Transverse colon (tissue), 4 donors: ENCODE measurements at places on chromosomes 5 and 9. TPM values are rescaled to one million over a fixed set of nuclear protein-coding genes. Genes with fewer than 3 reads are reported as not detected.

DNA sequence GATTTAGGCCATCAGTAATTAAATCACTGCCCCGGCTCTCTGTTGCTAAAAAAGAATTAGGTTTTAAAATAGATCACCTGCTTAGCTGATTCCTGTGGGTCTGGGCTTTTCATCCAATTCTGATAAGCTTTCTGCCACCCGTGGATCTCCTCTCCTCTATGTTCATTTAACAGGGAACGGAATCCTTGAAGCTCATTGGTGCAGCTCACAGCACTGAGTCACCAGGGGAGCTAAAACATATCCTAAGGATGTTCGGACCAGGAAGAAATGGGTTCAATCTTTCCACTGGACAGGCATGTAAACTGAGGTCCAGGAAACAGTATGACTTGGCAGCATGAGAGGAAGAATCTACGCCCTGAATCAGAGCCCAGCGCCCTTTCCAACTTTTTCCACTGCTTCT lies 267.1 kb upstream of the GRIA1 start:
- no peak for DNase-seq

DNA sequence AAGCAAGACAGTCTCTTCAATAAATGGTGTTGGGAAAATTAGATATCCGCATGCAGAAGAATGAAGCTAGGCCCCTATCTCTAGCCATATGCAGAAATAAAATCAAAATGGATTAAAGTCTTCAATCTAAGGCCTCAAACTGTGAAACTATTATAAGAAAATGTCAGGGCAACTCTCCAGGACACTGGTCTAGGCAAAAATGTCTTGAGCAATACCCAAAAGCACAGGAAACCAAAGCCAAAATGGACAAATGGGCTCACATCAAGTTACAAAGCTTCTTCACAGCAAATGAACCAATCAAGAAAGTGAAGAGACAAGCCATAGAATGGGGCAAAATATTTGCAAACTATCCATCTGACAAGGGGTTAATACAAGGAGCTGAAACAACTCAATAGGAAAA lies 338.8 kb downstream of the NNT start:
- no peak for DNase-seq

- DNase-seq: no peak
Observed at GRCh38 chr5:25550793-25551192, 906.0 kb upstream of the CDH10 start.

GRCh38 chr5:122077366-122078115 lies 518 bp downstream of the LOX start:
- peak; percentile 10 for DNase-seq

ITGA2 gene
- total RNA-seq: 9.5 TPM

ZDHHC11 gene
- total RNA-seq: 6.4 TPM

- DNase-seq: no peak
Observed at GRCh38 chr5:39566891-39567290, 142.1 kb upstream of the DAB2 start.

DNA sequence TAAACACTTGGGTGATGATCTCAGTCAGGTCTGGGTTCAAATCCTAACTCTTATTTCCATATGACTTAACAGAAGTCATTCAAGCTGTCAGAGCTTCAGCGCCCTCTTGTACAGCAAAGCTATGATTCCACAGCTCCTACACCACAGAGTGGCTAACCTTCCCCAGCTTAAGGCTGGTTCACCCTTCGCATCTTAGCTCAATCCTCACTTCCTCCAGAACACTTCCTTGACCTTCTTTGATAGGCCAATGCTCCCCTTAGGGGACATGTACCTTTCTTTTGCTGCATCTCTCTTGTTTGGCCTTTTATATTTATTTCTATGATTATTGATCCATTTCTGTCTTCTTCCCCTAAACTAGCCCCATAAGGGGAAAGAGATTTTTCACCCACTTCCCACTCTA lies 57.0 kb downstream of the RASEF start:
- DNase-seq: no peak

- DNase-seq: no peak
Observed at GRCh38 chr5:62457071-62457470, 44.5 kb downstream of the IPO11 start.

DNA sequence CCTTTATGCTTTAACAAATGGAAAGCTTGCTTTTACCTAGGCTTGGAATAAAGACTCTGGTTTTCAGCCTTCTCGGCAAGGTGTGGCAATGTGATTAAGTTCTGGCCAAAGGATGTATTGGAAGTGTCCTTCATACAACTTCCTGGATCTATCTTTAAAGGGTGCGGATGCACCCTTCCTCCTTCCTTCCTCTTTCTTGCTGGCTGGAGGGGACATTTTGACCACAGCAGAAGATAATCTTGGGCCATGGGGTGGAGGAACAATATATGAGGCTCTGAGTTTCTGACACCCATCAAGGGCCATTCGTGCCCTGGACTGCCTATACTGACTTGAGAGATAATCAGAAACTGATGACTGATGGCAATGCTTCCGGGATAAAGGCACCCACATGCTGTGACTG lies 145.7 kb downstream of the ACER2 start:
- no peak for DNase-seq

GRCh38 chr9:75142202-75142601 lies 53.9 kb downstream of the OSTF1 start:
- DNase-seq: no peak

SEPTIN8 gene
- total RNA-seq: 55.7 TPM

C9 gene
- total RNA-seq: not detected

GRCh38 chr5:94181895-94182294 lies 436.5 kb downstream of the KIAA0825 start:
- no peak for DNase-seq

- no peak for DNase-seq
Observed at GRCh38 chr5:114952876-114953275, 216.8 kb downstream of the TRIM36 start.

- DNase-seq: no peak
Observed at GRCh38 chr9:3750321-3750720, 224.5 kb upstream of the RFX3 start.

- DNase-seq: peak; percentile 52
Observed at GRCh38 chr9:16213781-16214515, 656.5 kb downstream of the BNC2 start.
